ENCODE measurements at places on chromosomes 1 and 21.

GRCh38 chr1:226979115-226979516 lies 39.0 kb downstream of the COQ8A start:
- no peak for DNase-seq

DNA sequence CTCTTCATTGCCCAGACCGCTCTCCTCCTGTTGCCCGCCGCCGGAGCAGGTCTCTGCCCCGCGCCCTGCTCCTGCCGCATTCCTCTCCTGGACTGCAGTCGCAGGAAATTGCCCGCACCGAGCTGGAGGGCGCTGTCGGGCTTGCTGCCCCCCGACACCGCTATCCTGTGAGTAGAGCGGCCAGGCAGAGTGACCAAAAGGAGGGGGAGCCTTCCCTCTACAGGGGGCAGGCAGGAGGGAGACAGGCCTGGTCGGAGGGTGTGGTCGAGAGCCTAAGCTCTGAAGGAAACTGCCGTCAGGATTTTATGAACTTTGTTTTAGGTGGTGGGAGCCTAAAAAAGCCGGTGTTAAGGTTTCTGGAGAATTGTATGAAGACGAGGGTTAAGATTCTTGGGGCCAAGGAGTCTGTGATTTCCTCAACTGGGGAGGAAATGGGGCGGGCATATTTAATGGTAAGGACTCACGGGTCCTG lies 517 bp downstream of the LRIG2 start:
- no peak for DNase-seq

GRCh38 chr1:186483561-186483960 lies 22.6 kb upstream of the PDC start:
- DNase-seq, result no peak

- DNase-seq, result peak; percentile 30
These were observed 32.3 kb downstream of the KIAA2013 start for GRCh38 chr1:11893907-11894251.

- DNase-seq, result no peak
These were observed at the start of gene CLDN8 for GRCh38 chr21:30216041-30216723. CLDN8 (minus strand) TSS chr21:30216097; CDS start chr21:30215925, 172 bp downstream.

GRCh38 chr1:84236256-84236655 lies 65.3 kb upstream of the SAMD13 start:
- DNase-seq, result no peak

GRCh38 chr1:167617153-167618147 lies 12.6 kb upstream of the RCSD1 start:
- no peak for DNase-seq

DNA sequence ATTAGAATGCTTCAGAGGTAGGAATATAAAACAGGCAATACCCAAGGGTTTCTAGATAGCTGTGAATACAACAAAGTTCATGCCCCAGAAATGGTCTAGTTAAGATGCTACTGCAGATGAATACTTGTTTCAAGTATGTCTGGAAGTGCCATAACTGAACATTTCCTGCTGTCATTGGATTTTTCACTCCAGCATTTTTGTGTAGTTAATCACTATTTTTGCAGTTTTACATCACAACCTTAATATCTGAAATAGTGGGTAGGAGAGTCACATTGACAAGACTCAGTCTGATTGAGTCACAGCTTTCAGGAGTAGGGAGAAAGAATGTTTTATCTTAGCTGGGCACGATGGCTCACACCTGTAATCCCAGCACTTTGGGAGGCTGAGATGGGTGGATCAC lies 126.4 kb upstream of the C1orf21 start:
- DNase-seq, result no peak

DNA sequence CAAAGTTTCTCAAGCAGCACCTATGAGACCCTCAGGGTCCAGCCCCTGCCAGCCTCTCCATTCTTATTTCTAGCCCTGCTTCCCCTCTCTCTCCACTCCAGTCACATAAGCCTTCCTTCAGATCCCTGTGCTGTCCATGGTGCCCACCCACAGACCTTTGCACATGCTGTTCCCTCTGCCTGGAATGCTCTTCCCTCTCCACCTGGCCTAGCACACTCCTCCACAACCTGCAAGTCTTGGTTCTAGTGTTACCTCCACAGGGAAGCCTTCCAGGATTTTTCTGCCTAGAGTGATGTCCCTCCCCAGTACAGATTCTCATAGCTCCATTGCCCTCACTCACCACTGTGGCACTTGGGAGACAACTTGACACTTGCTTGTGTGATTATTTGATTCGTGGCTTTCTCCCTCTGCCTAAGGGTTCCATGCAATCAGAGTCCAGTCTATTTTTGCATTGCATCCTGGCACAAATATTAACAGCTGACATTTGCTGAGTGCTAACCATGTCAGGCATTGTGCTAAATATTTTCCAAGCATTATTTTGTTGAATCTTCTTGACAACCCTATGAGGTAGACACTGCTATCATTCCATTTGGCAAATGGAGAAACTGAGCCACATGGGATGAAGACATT lies 127.3 kb downstream of the SYF2 start:
- no peak for DNase-seq

- no peak for DNase-seq
These were observed 711.2 kb downstream of the KCNT2 start for GRCh38 chr1:195897076-195897475.

- no peak for DNase-seq
These were observed 459 bp downstream of the FOXE3 start for GRCh38 chr1:47416319-47417169.

GRCh38 chr1:60589046-60589748 lies 493.2 kb upstream of the NFIA start:
- DNase-seq, result no peak

DNA sequence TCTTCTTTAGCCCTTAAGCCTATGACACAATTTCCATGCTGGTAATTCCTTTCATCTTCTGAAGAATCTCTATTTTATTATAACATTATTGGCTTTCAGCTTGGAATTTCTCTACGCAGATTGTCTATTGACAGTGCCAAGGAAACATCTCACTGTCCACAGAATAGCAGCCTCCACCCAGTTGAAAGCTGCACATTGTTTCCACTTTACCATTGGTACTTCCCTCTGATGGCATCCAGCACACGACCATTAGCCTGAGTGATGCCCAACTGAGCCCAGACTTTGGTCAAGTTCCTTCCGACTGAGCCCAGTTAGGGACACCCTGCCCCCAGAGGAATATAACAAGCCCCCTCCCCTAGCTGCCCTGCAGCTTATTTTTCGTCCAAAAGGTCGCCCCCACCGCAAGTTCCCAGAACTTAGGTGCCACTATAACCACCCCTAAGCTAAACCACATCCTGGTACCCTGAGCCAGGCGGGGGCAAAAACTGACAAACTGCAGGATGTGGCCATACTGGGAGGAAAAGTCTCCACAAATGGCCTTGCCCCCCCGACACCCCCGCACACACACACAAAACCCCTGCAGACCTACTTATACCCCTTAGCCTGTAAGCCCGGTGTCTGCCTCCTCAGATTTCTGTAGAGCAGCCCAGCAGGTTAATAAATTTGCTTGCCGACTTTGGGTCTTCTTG lies 13.2 kb downstream of the GBP5 start:
- DNase-seq, result no peak

DNA sequence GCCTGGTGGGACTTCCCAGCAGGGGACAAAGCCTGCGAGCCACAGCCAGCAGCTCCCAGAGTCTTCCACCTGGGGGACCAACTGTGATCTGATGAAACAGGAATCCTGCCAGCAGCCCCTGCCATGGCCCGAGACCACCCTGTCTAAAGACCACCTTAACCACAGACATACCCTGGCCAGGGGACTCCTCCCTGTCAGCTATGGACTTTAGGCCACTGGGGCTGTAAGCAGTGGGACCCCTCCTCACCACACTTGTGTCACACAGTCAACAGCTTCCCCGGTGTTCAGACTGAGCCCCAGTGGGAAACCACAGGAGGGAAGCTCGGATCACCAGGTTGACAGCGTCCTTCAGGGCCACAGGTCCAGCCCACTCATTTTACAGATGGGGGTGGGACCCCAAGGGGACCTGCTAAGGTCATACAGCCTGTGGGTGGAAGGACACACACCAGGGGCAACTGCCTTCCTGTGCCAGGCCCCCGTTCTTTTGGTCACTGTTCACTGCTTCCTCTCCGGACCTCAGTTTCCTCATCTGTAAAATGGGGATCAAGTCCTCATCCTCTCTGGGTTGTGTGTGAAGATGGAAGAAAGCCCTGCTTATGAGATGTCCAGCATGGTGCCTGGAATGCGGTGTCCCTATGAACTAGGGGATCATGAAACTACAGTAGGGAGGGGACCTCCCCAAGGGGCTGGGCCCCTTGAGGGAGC lies 11.4 kb downstream of the EPHA2 start:
- no peak for DNase-seq

- DNase-seq, result no peak
These were observed 651 bp downstream of the ZBTB8A start for GRCh38 chr1:32539584-32540571.

DNA sequence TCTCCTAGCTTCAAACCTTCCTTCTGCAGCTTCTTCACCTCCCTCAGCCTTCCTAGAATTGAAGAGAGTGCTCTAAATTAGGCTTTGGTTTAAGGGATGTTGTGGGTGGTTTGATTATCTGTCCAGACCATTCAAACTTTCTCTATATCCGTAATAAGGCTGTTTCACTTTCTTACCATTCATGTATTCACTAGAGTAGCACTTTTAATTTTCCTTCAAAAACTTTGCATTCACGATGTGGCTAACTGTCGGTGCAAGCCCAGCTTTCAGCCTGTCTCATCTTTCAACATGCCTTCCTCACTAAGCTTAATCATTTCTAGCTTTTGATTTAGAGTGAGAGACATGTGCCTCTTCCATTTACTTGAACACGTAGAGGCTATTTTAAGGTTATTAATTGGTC lies 26.2 kb upstream of the DESI2 start:
- no peak for DNase-seq

GRCh38 chr1:235259133-235259778 lies 68.7 kb downstream of the ARID4B start:
- DNase-seq, result no peak

- DNase-seq, result no peak
These were observed at the start of gene SYTL1 for GRCh38 chr1:27341525-27342252. SYTL1 (plus strand) TSS chr1:27342022; CDS start chr1:27345335, 3,313 bp downstream.

DNA sequence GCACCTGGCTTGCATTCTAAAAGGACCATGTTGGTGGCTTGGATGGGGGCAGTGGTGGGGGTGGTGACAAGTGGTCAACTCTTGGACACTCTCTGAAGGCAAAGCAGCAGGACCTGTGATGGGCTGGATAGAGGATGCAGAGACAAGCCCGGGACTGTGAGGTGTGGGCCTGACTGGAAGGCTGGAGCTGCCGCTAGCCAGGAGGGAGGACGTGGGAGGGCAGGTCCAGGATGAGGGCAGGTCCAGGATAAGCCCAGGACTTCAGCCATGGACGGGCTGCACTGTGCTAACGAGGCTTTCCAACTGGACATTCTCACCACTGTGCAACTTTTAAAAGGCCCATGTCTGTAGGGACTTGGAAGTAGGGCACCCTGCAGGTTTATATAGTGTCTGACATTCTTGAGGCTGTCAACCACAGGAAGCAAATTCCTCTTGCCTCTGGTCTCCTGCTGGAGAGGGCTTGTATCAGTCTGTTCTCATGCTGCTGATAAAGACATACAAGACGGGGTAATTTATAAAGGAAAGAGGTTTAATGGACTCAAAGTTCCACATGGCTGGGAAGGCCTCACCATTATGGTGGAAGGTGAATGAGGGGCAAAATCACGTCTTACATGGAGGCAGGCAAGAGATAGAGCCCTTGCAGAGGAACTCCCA lies 8.3 kb upstream of the C1orf167 start:
- no peak for DNase-seq

- DNase-seq, result no peak
These were observed 18.5 kb downstream of the OPTC start for GRCh38 chr1:203512517-203512847.

DNA sequence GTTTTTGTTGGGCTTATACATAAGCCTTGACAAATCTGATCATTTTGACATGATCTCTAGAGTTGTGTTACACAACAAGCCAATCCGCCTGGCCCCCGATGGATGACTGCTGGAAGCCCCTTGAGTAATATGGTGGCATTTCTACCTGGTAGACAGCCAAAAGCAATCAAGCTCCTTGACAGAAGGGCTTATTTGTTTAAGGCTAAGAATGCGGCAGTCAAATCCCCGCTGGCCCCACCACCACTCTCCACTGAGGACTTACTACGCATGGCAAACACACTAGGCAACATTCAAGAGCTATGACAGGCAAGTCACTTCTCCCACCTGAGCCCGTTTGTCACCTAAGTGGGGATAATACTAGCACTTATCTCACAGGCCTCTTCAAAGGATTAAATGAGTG lies 33.4 kb upstream of the C1orf198 start:
- no peak for DNase-seq

GRCh38 chr1:48640836-48641492 lies 135.7 kb downstream of the BEND5 start:
- no peak for DNase-seq

GRCh38 chr1:245060684-245061374 lies 94.0 kb upstream of the KIF26B start:
- DNase-seq, result no peak

DNA sequence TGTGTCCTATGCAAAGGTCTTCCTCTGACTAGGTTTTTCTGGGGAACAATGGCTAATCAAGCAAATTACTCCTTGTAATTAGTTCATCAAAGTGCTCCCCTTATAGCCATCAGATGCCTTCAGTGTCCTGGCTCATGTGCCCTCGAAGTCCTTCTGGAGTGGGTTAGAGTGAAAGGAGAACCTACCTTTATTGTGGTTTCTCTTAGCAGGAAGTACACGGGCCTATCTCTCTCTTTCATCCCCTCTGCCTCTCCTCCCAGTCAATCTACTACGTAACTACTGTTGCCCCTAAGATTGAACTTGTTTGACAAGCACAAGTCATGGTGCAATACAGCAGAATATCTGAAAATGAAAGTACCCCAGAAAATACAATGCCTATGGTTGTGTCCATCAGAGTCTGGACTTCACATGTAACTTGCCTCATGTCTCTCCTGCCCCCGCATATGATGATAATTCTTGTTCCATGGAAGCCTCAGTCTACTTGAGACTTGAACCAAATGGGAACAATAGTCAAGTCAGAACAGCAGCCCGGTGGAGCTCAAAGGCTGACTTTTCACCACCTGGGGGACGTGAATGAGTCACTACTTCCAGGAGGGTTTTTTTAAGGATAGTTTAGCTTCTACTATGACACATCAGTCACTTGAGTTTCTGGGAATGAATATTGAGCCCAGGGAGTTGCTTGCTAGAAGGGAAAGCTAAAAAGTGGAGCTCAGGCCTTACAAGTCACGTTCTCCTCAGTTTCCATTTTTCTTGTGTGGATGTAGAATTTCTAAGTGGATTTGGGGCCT lies 243.6 kb downstream of the TNR start:
- no peak for DNase-seq

- DNase-seq, result no peak
These were observed 1573.0 kb upstream of the PRMT6 start for GRCh38 chr1:105483436-105483835.

- DNase-seq, result peak; percentile 8
These were observed 144.1 kb downstream of the TNR start for GRCh38 chr1:175599212-175599705.

Measured in hypothalamus (tissue), 51 donors.